SK-N-MC (cell line): ENCODE measurements at places on chromosomes 7 and 10.

GRCh38 chr7:80316811-80317210, 182.2 kb downstream of the GNAI1 start:
- no peak for DNase-seq

DNA sequence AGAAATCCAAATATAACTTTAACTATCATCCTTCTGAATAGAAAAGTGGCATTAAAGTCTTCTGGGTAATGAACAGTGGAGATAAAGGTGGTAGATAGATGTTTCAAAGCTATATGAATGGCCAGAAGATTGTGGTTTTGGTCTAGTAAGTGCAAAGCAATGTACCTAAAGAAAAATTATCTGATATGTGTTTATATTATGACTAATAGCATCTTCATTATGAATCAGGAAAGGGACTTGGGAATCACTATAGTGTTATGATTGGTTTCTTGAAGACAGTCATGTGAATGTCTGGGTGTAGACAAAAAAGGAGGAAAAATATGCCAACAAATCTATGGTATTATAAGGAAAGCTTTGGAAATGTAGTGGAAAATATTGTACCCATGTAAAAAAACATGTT, 3.0 kb downstream of the ZNF518A start:
- DNase-seq, result no peak

GRCh38 chr7:94649450-94649849, 6.5 kb downstream of the SGCE start:
- no peak for DNase-seq

GRCh38 chr7:110600956-110601355, 490.0 kb upstream of the LRRN3 start:
- DNase-seq, result peak; percentile 52

GRCh38 chr7:151804756-151805155, 72.2 kb downstream of the PRKAG2 start:
- no peak for DNase-seq

GRCh38 chr7:96416116-96416515, 94.2 kb upstream of the SLC25A13 start:
- DNase-seq, result no peak

- DNase-seq, result no peak
Observed at GRCh38 chr7:156638443-156639077, 2.0 kb upstream of the RNF32 start.

DNA sequence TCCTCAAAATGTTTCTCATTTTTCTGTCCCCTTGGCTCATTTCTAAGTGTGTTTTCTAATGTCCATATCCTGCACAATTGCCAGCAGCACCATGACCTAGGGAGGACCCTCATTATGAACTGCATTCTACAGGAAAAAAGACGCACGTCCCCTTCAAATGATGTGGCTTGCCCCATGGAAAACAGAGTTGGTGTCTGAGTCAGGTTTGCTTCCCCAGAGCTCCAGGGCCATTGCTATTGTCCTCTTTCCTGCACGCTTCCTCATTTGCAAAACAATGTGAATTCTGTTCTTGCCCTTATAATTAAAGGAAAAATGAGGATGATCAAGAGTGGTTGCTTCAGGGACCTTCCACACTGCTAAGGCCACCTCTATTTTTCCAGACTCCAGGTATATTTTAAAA, 14.7 kb upstream of the ASB4 start:
- DNase-seq, result no peak

GRCh38 chr10:11783558-11783865, 39.6 kb upstream of the PROSER2 start:
- DNase-seq, result no peak

- no peak for DNase-seq
Observed at GRCh38 chr10:42367532-42368230, 270.7 kb downstream of the ZNF33B start.
